Fibroblast of mammary gland (primary cell): ENCODE measurements at places on chromosomes 7 and 10.

DNA sequence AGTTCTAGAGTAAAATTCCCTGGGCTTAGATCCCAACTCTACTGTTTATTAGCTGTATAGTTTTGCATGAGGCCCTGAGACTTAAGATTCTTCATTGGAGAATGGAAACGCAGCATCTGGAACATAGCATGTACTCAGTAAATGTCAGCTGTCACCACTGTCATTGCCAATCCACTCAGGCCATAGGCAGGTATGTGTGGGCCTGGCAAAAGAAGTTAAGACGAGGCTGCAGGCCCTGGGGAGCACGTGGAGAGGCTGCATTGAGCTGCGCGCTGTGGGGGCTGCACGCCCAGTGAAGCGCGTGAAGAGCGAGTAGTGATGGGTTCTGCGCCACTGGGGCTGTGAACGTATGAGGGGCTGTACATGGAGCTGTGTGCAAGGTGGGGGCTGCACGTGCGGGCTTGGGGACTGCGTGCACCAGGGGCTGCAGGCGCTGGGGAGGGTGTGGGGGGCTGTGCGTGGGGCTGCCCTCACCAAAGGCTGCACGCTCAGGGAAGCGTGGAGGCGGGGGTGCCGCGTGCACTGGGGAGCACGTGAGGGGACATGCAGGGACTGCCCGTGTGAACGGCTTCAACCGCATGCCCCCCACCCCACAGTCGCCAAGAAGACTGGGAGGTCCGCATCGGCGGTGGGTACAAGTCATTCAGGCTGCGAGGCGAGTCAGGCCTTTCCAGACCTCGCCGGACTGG is 85.5 kb downstream of the PRR15 start:
- DNase-seq = no peak

- peak; percentile 5 for DNase-seq
Observed at GRCh38 chr7:21542891-21543527, at the start of gene DNAH11. Gene DNAH11, plus strand, starts transcription at chr7:21543039. Its CDS starts 207 bp downstream, at chr7:21543246.

DNA sequence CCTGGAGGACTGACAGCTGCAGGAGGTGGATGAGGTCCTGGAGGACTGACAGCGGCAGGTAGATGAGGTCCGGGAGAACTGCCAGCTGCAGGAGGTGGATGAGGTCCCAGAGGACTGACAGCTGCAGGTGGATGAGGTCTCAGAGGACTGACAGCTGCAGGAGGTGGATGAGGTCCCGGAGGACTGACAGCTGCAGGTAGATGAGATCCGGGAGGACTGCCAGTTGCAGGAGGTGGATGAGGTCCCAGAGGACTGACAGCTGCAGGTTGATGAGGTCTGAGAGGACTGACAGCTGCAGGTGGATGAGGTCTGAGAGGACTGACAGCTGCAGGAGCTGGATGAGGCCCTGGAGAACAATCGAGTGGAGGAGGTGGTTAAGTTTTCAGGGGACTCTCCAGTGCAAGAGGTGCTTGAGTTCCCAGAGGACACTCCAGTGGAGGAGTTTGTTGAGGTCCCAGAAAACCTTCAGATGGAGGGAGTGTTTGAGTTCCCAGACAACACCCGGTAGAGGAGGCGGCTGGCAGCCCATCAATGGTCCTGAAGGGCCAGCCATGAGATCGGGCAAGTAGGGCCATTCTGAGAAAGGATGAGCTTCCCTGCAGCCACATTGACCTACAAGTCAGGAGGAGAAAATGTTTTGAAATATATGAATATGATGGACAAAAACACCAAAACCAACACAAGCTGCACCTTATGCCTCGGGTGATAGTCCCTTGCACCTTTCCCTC is 4.7 kb upstream of the EIF5AL1 start:
- DNase-seq = no peak

GRCh38 chr7:68729371-68729770 is 868.9 kb upstream of the AUTS2 start:
- DNase-seq = no peak

DNA sequence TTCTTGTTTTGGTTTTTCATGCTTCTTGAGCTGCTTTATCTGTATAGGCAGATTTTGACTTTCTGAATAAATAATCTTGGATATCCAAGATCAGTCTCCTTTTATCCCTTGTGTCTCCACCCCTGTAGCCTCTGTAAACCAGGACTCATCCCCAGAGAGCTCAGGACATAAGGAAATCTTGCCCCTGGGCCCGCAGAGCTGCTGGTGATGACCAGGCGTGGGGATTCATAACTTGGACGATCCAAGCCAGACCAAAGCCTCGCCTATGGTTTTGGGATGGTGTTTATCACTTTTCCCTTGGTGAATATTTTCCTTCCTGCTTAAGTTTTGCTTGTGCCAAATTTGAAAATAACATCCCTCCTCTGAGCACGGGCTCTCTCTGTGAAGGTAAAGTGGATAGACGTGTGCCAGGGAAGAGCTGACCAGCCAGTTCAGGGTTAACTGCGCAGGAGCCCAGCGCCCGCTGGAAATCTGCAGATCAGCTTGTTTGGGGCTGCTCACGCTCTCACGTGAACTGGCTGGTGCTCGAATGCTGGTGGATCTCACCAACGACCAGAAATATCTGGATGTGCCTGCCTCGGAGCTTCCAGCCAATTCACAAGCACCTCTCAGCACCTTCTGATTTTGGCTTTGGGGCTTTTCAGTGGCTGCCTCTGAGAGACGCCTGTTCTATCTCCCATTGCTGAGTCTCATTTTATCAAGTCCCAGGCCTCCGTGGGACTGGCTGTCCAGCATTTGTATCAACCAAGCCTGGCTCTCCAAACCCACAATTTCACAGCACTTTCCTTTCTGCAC is 132.1 kb upstream of the BTBD16 start:
- no peak for DNase-seq

GRCh38 chr7:44969049-44969700 is 9.6 kb downstream of the MYO1G start:
- DNase-seq = no peak

GRCh38 chr10:11884706-11885423 is 61.7 kb downstream of the PROSER2 start:
- no peak for DNase-seq
